ENCODE measurements at places on chromosomes 3 and 15.

GRCh38 chr15:45587863-45588170 lies 638 bp downstream of the BLOC1S6 start:
- no peak for DNase-seq

DNA sequence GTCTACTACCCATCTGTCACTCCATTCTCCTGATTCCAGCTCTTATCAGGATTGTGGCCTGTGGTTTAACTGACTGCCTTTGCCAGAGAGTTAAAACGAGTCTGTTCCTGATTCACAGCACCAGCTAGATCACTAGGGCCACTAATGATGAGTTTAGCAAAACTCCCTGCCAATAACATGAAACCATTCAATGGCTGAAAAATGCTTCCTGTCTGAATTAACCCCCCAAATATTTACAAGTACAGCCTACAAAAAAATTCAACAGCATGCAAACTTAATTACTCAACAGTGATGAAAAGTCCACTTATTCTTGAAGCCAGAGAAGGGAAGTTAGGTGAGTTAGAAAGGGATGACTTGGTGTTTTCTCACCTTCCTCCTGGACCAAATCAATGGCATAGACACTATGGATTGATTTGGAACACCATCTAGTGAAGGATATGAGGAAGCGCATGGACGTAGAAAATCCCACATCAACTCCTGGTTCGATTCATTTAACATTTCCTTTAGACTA lies 141.4 kb downstream of the TGFBR2 start:
- DNase-seq: no peak

- no peak for DNase-seq
Observed at GRCh38 chr15:59298225-59298853, 74.3 kb downstream of the MYO1E start.

DNA sequence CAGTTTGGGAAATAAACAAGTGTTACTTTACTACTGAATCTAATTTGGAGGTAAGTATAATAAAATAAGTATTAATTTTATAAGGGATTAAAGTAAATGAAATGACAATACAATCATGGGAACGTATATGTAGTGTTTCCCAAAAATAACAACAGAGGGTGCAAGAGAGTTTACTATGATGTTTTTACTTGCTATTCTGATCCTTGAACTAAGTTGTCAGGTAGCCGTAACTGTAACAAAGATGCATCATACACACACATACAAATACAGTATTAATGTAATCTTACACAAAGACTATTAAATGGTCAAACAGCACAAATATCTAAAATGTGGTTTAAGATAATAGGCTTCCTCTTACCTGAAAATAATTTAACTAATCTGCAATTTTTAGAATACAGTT lies 311.4 kb downstream of the TBC1D5 start:
- peak; percentile 51 for DNase-seq

DNA sequence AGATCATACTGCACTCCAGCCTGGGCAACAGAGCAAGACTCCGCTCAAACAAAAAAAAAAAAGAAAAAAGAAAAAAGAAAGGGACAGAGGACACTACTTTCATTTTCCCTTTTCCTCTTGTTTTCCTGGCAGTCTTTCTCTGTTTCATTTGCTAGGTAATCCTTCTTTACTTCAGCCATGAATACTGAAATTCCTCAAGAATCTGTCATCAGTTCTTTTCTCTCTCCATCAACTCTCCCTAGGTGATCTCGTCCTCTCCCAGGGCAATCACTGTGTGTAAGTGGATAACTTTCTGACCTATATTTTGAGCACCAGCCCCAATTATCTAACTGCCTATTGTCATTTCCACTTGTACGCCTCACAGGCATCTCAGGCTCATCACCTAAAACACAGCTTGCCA lies 51.5 kb downstream of the TTC23 start:
- no peak for DNase-seq

GRCh38 chr15:80242132-80242769 lies 9.8 kb downstream of the CTXND1 start:
- no peak for DNase-seq

GRCh38 chr3:127299276-127299675 lies 11.4 kb upstream of the PRR20G start:
- DNase-seq: no peak

DNA sequence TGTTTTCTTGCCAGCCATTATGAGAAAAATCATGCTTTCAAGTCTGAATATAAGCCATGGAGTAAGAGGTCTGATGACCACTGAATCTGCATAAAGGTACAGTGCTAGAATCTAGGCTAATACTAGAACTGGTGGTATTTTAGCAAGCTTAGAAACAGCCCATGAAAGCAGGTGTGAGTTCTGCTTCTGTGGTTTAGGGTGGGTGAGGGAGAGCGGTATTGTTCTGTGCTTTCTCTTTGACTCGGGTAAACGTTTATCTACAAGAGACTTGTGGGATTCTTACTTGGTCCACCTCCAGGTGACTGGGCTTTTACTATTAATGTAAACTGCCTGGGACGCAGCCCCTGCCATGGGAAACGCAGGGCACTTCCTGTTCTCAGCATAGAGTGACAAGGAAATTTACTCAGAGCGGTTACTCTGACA lies 55.2 kb downstream of the PGPEP1L start:
- no peak for DNase-seq

- DNase-seq: no peak
Observed at GRCh38 chr3:26449996-26450395, 172.6 kb upstream of the LRRC3B start.

DNA sequence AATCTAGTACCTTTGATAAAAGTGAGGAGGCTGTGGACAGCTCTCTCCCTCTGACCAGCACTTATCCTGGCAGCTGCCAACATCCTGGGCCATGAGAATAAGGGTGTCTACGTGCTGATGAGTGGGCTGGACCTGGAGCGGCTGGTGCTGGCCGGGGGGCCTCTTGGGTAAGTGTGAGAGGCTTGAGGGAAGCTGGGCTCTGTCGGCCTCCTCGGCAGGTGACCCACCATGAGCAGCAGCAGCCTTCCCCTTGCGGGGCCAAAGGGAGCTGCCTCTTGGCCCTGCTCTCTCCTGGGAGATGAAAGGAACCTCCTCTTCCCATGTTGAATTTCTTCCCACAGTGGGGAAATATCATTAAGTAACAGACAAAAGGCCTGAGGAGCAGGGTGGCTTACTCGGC lies 9.2 kb downstream of the IVD start:
- no peak for DNase-seq

DNA sequence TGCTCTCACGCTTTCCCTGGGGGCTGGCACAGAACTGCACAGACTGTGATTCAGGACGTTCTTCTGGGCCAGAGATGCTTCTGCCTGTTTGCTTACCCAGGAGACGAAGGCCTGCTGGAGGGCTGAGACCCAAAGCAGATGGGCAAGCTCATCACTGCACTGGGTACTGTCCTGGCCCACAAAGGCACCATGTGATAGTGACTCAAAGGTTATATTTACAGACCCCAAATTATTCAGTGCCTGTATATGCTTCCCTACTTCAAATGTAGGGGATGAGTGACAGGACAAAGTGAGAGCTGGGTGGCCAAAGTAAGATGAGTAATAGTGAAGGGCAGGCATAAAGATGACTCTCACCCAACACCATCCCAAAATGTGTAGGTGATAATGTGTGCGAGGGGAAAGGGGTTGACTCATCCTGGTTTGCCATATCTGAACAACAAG lies 127.4 kb downstream of the WDR76 start:
- no peak for DNase-seq

DNA sequence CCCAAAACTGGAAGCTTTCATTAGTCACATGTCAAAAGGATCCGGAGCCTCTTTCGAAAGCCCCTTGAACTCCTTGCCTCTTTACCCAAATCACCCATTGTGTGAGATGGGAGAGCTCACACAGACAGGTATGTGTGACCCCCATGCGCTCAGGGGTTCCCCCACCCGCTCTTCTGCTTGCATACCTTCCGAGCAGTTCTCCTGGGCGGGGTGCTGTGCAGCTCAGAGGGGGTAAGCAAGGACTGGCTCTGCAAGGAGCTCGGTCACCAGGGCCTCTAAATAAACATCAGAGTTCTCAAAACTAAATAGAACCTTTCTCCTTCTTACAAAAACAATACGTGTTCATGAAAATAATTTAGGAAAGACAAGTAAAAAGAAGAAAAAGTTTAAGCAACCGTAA lies 55.7 kb downstream of the PXYLP1 start:
- DNase-seq: no peak

DNA sequence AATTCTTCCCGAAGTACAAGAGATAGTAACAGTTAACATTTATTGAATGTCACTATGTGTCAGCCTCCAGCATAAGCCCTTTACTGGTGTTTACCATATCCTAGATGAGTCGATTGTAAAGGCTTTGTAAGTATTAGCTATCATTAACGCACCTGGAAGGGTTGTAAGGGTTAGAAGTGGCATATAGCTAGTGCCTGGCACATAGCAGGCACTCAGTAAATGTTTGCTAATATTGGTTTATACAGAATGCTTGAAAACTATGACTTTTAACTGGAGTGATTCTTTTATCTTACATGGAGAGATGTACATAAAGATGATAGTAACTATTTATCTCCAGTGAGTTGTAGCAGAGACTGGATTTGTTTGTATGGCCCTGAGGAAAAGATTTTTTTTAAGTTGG lies 46.3 kb upstream of the ATP11B start:
- no peak for DNase-seq

GRCh38 chr3:189303584-189303983 lies 131.8 kb downstream of the TPRG1 start:
- DNase-seq: no peak
